ENCODE measurements at places on chromosomes 13 and 19.

DNA sequence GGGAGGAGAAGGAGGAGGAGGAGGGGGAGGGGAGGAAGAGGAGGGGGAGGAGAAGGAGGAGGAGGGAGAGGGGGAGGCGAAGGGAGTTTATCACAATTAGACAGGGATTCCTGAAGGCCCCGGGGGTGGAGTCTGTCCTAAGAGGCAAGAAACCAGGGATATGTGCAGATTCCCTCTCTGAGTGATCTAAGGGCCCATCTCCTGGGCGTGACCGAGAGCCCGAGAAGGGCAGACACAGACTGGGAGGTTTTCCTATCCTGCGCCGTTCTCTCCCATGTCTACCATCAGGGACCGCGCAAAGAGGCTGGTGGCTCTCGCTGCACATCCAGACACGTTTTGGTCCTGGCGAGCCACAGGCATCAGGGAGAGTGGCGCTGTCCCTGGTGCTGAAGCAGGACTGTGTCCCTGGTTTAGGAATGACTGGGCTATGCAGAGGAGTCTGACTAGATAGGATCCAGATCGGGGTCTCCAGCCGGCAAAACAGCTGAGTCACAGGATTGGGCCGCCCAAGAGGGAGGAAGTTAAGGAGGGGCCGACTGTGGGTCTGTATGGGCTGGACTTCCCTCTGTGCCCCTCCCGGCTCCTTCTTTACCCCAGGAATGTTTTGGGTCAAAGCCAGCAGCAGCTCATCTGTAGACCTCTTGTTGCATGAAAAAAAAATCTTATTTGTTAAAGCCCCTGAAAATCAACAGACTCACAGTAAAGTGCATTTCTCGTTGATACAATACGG, 17.9 kb upstream of the ZNF175 start:
- no peak for DNase-seq

- no peak for DNase-seq
Measured at GRCh38 chr13:110454227-110454859, 107.2 kb downstream of the RAB20 start.

- DNase-seq: no peak
Measured at GRCh38 chr19:8426283-8426682, 13.2 kb downstream of the MARCHF2 start.

DNA sequence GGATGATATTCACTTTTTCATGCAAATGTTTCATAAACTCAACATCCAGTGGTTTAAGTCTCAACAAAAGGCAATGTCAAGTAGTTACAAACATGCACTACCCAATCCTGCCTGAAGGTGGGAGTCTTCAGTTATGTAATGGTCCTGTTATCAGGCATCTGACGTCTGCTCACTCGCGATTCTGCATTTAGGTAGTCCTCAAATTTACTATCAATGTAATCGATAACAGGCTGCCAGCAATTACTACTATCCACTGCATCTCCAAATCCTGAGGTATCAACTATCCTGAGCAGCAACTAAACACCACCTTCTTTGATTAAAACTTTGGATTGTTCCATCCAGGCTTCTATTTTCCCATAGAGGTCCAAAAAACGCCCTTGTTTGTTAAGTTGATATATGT, 51.2 kb downstream of the NLRP12 start:
- DNase-seq: no peak

DNA sequence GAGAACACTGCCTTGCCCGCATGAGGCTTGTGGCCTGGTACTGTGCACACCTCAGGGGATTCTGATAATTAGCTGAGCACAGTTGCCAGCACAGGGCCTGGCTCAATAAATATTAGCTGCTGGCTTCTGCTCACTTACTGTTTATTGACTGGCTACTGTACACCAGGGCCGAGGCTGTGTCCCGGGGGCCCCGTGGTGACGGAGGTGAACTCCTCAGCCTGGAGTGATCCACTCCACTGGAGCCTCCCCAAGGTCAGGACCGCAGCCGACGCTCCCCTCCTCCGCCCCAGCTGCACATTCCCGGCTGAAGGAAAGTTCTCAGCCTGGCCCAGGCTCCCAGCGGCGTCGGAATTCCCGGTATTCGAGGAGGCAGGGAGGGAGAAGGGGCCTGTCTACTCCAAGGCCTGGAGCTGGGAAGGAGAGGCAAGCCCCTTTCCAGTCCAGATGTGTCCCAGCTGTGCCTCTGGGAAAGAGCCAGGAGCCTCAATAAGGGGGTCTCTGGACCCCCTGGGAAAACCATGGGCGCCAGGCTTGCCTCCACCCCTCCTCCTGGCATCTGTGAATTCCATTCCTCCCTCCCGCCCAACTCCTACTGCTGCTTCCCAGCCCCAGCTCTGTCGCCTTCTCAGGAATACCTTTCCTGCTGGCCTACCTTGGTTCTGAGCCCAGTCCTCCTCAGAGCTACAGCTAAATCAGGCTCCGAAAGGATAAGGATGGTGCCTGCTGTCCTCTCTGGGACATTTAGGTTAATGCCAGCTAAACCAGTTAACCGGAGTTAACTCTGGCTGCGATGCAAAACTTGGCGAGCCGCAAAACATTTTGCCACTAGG, 7.3 kb downstream of the RPS16 start:
- no peak for DNase-seq

- DNase-seq: no peak
Measured at GRCh38 chr13:48939728-48940127, 36.0 kb upstream of the FNDC3A start.

All from T-helper 2 cell (primary cell).